Breast epithelium (tissue), 4 donors: ENCODE measurements at places on chromosomes 1 and 21. TPM values are rescaled to one million over a fixed set of nuclear protein-coding genes. Genes with fewer than 3 reads are reported as not detected.

Gene XCL2
- 1.9 TPM for total RNA-seq

DNA sequence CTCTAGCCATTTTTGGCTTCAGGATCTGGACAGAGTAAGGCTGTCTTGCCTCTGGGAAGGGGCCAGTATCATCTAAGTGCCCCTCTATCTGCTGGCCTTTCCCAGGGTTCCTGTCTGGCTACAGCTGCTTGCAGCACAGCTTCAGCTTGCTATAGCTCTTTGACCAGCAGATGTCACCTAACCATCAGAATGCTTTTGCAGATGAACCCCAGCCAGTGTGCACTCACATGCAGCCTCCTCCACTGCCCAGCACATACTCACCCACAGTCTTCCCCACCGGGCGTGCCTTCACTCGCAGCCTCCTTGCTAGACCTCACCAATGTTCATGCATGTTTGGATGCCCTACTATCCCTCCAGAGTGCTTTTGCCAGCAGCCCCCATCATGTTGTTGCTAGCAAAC, 769.0 kb downstream of the BRINP3 start:
- no peak overlapping the region for H3K27ac ChIP-seq
- no peak for DNase-seq
- no peaks in the 10 kb centered on the region for H3K36me3 ChIP-seq
- H3K4me3 ChIP-seq, result no peak overlapping the region
- no peaks in the 10 kb centered on the region for H3K4me1 ChIP-seq
- no peaks in the 10 kb centered on the region for H3K27me3 ChIP-seq

- no peak for DNase-seq
- H3K4me3 ChIP-seq, result no peak overlapping the region
- H3K36me3 ChIP-seq, result no peaks in the 10 kb centered on the region
- H3K27me3 ChIP-seq, result no peaks in the 10 kb centered on the region
- no peak overlapping the region for H3K27ac ChIP-seq
- H3K4me1 ChIP-seq, result peaks cover 10% of the 10 kb centered on the region
These were observed 7.7 kb upstream of the HLCS start for GRCh38 chr21:36973986-36974850.

DNA sequence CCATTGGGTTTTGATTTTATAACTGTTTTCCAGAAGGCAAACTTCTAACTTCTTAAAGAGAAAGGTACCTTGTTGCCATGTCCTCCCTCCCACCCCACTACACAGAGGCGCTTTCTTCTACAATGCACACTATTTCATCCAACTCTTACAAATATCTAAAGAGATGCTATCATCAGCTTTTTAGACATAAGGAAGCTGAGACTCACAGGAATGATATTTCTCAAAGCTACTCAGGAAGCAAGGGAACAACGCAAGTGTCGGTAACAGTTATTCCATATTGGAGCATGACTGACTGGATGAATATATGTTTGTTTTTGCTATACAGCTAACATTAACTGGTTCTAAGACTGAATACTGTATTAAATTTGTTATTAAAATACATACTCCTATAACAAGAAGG, 318.0 kb downstream of the SMYD3 start:
- DNase-seq, result no peak
- H3K4me1 ChIP-seq, result no peaks in the 10 kb centered on the region
- H3K27me3 ChIP-seq, result no peaks in the 10 kb centered on the region
- no peak overlapping the region for H3K4me3 ChIP-seq
